ENCODE measurements at places on chromosomes 5 and 9.
A peak's percentile ranks its signal among the peaks of the same experiment; 100 is the strongest.

- DNase-seq = no peak
Measured at GRCh38 chr9:16282216-16282615, 588.3 kb downstream of the BNC2 start.

GRCh38 chr5:3288325-3288724, 307.3 kb upstream of the IRX1 start:
- no peak for DNase-seq

DNA sequence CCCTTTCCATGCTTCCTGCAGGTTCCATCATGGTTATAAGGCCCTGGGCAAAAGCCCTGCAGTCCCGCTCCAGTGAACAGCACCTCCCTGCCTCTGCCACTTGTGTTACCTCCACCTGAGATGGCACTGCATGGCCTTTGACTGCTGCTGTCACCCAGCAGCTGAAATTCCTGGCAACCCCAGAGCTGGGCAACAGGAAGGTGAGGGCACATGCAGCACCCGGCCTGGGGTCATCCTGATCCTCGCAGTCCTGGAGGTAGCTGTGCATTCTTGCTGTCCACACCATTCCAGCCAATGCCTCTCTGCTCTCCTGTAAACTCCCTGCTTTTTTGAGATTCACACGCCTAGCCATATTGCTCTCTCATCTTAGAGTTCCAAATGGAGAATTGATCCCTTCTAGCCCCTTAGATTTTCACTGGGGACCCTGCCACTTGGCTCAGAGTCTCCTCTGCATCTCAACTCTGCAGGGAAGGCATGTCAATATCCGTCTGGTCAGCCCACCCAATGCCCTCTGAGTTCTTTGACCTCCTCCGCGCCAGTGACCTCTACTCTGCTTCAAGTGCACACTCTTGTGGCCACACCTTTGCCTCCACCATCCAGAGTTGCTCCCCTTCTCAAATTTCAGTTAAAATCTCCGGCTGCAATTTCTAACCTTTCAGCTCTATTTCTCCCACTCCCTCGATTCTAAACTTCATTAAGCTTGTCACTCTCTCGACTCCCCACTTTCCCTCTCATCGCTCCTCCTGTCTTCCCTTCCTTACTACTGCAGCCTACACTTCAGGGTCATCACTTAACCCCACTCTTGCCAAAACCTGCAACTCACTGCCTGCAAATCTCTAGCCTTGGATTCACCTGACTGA, 93.4 kb downstream of the ANKH start:
- DNase-seq = no peak

- no peak for DNase-seq
Measured at GRCh38 chr5:163475411-163475810, 15.0 kb downstream of the HMMR start.

GRCh38 chr9:121876658-121877271, 216.3 kb downstream of the TTLL11 start:
- DNase-seq = no peak

- no peak for DNase-seq
Measured at GRCh38 chr9:28136113-28136512, 562.8 kb upstream of the C9orf72 start.

GRCh38 chr5:432201-432927, 10.6 kb upstream of the EXOC3 start:
- no peak for DNase-seq

DNA sequence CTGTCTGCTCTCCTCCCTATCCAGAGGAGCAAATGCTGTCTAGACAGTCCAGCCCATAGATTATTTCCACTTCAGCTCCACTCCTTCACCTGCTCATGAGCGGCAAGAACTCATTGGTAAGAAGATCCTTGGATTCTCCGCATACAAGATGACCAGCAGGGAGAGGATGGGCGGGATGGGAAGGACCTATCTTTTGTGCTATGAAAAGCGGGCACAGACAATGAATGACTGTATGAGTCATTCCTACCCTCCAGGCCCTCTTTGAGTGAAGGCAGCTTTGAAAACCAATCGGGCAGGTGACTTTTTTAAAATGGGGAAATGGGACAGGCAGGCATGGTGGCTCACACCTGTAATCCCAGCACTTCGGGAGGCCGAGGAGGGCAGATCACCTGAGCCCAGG, 49.4 kb downstream of the SMIM23 start:
- DNase-seq = no peak

DNA sequence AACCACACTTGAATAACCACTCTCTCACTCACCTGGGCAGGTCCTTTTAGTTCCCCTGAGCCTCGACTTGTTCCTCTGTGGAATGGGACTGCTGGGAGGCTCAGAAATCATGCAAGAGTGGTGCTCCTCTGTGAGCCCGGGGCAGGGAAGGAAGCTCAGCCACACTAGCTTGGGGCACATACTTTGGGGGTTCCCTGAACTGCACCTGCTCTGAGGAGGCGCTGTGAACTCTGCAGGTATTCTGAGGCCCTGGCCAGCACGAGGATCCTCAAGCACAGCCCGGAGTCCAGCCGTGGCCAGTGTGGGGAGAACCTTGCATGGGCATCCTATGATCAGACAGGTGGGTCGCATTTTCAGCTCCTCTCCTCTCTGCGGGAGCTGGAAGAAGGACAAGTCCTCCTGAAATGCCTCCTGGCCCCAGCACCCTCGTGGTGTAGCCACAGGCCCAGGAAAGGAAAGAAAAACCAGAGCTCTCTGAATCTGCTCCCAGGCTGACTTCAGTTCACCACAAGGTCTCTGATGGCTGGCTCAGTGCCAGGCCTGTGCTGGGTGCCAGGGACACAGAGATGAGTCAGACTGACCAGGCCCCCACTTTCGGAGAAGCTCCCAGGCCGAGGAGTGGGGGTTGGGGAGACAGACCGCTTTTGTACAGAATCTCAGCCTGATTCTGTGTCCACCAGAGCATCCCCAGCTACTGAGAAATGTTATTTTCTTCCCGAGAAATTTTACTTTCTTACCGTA, 11.9 kb downstream of the GLIPR2 start:
- peak; percentile 98 for DNase-seq

DNA sequence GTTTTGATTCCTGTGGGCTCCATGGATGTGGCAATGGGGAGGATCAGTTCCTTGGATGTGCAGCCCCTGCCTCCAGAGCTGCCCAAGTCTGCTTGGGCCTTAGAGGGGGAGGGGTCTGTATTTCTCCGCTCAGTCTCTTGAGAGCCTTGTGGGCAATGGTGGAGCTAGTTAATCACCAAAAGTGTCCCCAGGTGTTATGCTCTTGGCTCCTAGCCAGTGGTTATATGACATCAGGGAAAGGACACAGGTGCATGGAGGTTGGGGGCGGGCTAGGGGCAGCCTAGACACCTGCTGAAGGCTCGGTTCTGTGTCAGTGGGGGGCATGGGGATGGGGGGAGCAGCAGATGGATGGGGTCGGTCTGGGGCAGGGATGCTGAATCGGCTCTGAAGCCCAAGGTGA, 12.4 kb upstream of the ARAP3 start:
- no peak for DNase-seq

GRCh38 chr9:97753975-97754374, 56.8 kb upstream of the XPA start:
- no peak for DNase-seq

- DNase-seq = peak; percentile 42
Measured at GRCh38 chr5:107389130-107389774, 281.5 kb downstream of the EFNA5 start.

DNA sequence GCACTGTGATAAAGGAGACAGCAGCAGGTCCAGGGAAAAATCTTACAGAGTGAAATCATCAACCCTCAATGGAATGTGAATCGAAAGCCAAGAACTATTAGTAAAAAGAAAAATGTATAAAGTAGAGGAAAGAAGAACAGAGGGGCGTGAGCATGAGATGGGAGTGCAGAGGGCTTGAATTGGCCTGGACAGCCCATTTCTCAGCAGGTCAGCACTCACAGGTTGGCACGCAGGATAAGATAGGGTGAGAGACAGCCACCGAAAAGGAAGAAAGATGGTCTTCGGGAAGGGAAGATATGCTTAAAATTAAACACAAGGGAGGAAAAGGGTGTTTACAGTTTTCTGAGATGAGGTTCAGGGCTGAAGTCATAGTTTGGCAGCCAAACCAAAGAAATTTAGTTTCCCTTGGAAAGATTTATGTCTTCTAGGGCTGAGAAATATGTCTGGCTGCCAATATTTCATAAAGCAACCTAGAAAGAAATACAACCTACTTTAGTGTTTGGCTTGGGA, 524.7 kb downstream of the SPATA31D1 start:
- no peak for DNase-seq

DNA sequence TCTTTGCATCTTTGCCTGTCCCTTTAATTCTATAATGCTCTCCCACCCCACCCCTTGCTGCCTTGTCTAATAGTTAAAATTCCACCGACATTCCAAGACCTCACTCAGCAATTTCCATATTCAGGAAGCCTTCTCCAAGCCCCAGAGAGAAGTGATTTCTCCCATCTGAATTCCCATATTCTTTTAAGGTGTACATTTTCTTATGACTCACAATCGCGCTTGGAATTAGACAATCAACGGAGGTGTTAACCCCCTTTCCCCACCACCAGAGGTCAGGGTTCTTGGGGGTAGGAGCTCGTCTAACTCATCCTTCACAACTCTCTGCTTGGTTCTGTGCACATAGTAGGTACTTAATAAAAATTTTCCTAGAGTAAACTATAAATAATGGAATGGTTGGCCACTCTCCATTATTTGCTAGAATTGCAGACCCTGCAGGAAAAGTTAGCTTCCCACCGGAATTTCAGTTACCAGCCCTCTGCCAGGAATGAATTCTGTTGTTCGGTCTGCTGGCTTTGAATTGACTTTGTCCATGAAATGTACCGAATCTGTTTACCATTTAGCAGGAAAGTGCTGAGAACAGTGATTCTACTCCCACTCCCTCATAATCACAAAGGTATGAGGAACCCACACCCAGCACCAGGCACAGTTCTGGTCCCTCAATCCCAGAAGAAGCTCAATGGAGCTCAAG, 5.0 kb downstream of the KCNIP1 start:
- peak; percentile 44 for DNase-seq
